Astrocyte (in vitro differentiated cells and primary cell): ENCODE measurements at places on chromosomes 3 and 15.

- H3K27ac ChIP-seq, result peak overlapping the region; percentile 33
- no peaks in the 10 kb centered on the region for H3K36me3 ChIP-seq
- peaks cover 6% of the 10 kb centered on the region for H3K4me1 ChIP-seq
- H3K4me3 ChIP-seq, result no peak overlapping the region
Observed at GRCh38 chr3:105958237-105959000, 89.6 kb upstream of the CBLB start.

- no peaks in the 10 kb centered on the region for H3K27me3 ChIP-seq
- H3K36me3 ChIP-seq, result no peaks in the 10 kb centered on the region
- H3K4me1 ChIP-seq, result peaks cover 9% of the 10 kb centered on the region
- no peak overlapping the region for H3K27ac ChIP-seq
Observed at GRCh38 chr15:58295637-58296215, 136.1 kb upstream of the LIPC start.

DNA sequence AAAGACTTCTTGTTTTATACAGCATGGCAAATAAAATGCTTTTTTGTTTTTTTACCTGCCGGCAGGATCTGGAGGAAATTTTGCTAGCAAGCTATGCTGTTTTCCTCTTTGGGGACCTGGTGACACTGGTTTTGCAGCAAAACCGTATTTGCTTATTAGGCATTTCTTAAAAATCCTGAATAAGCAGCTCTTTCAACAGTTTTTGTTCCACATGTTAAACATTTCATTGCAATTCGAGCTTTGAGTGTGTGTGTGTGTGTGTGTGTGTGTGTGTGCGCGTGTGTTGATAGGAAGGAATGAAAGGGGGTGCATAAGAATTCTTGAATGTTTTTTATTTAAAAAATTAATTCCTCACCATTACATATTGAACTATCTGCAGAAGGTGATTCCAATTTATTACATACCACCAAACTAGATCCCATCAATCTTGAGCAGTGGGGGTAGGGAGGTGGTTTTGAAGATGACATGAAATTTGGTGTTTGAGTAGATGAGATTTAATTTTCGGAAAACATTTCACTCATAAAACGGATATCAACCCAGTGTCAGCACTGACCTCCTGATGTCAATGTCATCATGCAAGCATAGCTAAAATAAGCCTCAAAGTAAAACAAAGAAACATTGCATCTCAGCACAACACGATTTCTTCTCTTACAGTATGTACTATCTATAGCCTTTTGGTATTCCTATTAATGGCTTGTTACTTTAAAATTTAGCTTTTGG, 17.3 kb downstream of the ZBTB38 start:
- H3K4me1 ChIP-seq, result peaks cover 25% of the 10 kb centered on the region
- no peak overlapping the region for H3K4me3 ChIP-seq
- peaks cover 40% of the 10 kb centered on the region for H3K36me3 ChIP-seq
- no peaks in the 10 kb centered on the region for H3K27me3 ChIP-seq

- no peak for DNase-seq
- no peak overlapping the region for H3K27ac ChIP-seq
- H3K36me3 ChIP-seq, result no peaks in the 10 kb centered on the region
- H3K4me1 ChIP-seq, result no peaks in the 10 kb centered on the region
- no peak overlapping the region for H3K4me3 ChIP-seq
Observed at GRCh38 chr15:77795446-77795845, 162.7 kb upstream of the LINGO1 start.

GRCh38 chr3:2623436-2623835, 486.7 kb downstream of the IL5RA start:
- H3K27me3 ChIP-seq, result no peaks in the 10 kb centered on the region
- H3K4me3 ChIP-seq, result no peak overlapping the region
- H3K36me3 ChIP-seq, result no peaks in the 10 kb centered on the region
- no peak for DNase-seq

DNA sequence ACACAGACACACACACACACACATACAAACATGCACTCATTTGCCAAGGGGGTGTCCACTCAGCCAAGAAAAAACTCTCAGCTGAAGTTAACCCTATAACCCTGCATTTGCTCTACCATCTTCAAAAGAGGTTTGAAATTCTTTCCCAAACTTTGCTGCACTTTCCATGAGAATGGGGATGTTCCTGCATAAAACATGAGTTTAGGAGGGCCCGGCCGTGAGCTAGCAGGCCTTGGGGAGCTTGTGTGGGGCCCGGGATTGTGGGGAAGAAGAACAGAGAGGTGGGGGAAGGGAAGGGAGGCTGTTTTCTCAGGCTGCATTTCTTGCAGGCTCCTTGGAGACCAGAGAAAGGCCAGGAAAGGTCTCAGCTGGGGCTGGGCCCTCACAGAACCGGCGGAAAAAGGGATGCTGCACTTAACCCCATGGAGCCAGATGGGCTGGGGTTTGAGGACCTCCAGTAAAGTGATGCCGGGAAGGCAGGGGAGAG, 40.8 kb downstream of the SEMA5B start:
- DNase-seq, result no peak
- H3K4me3 ChIP-seq, result no peak overlapping the region
- H3K4me1 ChIP-seq, result no peaks in the 10 kb centered on the region
- peaks cover 86% of the 10 kb centered on the region for H3K27me3 ChIP-seq

DNA sequence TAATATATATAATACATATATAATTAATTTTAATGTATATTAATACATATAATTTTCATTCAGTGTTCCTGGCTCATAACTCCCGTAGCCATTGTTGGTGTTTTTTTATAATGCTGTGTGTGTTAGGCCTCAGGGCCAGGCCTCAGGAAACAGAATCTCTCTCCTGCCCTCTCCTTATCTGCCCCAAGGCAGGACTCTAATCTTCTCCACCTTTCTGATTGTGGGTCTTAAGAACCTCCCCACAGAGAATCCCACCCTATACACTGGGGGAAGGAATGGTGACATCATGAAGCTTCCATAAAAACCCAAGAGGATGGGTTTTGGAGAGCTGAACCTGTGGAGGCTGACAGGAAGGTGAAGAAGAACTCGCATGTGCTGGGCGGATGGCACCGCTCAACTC, 4.0 kb upstream of the FMN1 start:
- H3K27me3 ChIP-seq, result peaks cover 4% of the 10 kb centered on the region
- no peak overlapping the region for H3K27ac ChIP-seq
- no peaks in the 10 kb centered on the region for H3K36me3 ChIP-seq
- no peak for DNase-seq
- H3K4me3 ChIP-seq, result no peak overlapping the region
- peaks cover 27% of the 10 kb centered on the region for H3K4me1 ChIP-seq

- no peak overlapping the region for H3K4me3 ChIP-seq
- H3K4me1 ChIP-seq, result peaks cover 9% of the 10 kb centered on the region
- H3K27me3 ChIP-seq, result no peaks in the 10 kb centered on the region
- no peak for DNase-seq
- no peak overlapping the region for H3K27ac ChIP-seq
- no peaks in the 10 kb centered on the region for H3K36me3 ChIP-seq
Observed at GRCh38 chr3:183822631-183823030, 2.7 kb downstream of the MAP6D1 start.

- H3K27ac ChIP-seq, result peak overlapping the region; percentile 58
- peaks cover 17% of the 10 kb centered on the region for H3K4me1 ChIP-seq
- H3K36me3 ChIP-seq, result no peaks in the 10 kb centered on the region
- DNase-seq, result peak; percentile 89
- no peaks in the 10 kb centered on the region for H3K27me3 ChIP-seq
- peak overlapping the region; percentile 45 for H3K4me3 ChIP-seq
Observed at GRCh38 chr15:65832549-65833364, 36.5 kb upstream of the RAB11A start.

DNA sequence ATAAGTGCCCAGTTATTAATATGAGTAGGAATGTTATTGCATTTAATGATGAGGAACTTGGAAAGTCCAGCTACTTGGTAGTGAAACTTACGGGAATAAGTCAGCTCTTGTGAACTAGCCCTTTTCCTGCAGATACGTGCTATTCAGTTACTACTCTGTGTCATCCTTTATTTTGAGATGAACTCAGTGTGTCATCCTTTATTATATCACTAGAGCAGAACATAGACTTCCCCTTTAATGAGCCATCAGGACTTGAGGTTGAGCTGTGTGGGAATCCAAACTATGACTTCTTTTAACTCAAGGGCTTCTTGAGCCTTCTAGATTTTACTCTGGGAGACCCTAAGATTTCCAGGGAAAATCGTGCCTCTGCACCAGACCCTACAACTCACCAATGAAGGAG, 3.6 kb downstream of the ACTC1 start:
- H3K27ac ChIP-seq, result no peak overlapping the region
- no peak for DNase-seq
- no peaks in the 10 kb centered on the region for H3K4me1 ChIP-seq
- no peak overlapping the region for H3K4me3 ChIP-seq

DNA sequence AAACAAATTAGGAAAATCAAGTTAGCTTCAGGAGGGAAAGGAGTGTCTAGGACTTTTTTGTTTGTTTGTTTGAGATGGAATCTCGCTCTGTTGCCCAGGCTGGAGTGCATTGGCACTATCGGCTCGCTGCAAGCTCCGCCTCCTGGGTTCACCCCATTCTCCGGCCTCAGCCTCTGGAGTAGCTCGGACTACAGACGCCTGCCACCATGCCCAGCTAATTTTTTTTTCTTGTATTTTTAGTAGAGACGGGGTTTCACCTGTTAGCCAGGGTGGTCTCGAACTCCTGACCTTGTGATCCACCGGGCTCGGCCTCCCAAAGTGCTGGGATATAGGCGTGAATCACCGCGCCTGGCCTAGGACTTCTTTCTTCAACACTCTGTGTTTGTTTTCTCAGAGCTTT, 171.1 kb downstream of the NLGN1 start:
- no peaks in the 10 kb centered on the region for H3K27me3 ChIP-seq
- H3K36me3 ChIP-seq, result no peaks in the 10 kb centered on the region
- no peak overlapping the region for H3K27ac ChIP-seq
- no peaks in the 10 kb centered on the region for H3K4me1 ChIP-seq

DNA sequence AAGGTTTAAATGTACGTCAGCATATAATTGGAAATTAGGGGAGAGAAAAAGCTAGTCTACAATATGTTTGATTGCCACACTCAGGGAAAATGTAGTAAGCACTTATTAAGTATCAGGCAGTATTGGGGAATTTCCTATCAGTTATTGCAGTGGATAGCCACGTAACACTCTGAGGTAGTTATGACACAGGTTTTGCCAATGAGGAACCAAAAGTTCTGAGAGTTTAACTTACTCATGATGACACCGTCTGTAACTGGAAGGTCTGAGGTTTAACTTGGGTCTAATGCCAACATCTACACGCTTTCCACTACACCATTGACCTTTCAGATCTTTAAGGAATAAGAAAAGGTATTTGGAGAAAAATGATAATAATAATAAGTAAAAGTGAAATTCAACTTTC, 89.5 kb downstream of the ZMAT3 start:
- no peak overlapping the region for H3K27ac ChIP-seq
- H3K4me1 ChIP-seq, result no peaks in the 10 kb centered on the region
- peak; percentile 12 for DNase-seq
- no peaks in the 10 kb centered on the region for H3K36me3 ChIP-seq
- no peaks in the 10 kb centered on the region for H3K27me3 ChIP-seq

DNA sequence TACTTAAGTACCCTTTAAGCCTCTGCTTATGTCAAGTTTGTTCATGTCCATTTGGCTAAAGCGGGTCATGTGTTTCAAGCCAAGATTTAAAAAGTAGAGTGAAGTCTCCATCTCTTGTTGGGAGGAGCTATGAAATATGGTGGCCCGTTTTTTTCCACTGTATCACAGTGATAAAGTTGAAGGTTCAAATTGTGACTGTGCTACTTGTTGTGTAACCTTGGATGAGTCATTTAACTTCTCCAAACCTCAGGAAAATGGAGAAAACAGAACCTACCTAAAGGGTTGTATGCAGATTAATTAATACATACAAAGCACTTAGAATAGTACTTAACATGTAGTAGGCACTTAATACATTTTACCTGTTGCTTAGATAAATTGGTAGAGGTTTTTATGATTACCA, 43.4 kb downstream of the SNAPC5 start:
- no peak for DNase-seq
- peaks cover 6% of the 10 kb centered on the region for H3K36me3 ChIP-seq
- H3K4me3 ChIP-seq, result no peak overlapping the region
- H3K4me1 ChIP-seq, result peaks cover 6% of the 10 kb centered on the region
- no peak overlapping the region for H3K27ac ChIP-seq

- no peak overlapping the region for H3K4me3 ChIP-seq
- no peaks in the 10 kb centered on the region for H3K4me1 ChIP-seq
- no peak for DNase-seq
- no peaks in the 10 kb centered on the region for H3K36me3 ChIP-seq
- H3K27me3 ChIP-seq, result peaks cover 10% of the 10 kb centered on the region
Observed at GRCh38 chr15:59931646-59932261, 72.4 kb upstream of the FOXB1 start.
